Coronary artery (tissue), 2 donors: ENCODE measurements at places on chromosomes 6 and 20.

- DNase-seq: no peak
Observed at GRCh38 chr6:45554591-45554990, 176.9 kb upstream of the SUPT3H start.

GRCh38 chr6:53322188-53323029 lies 26.3 kb downstream of the ELOVL5 start:
- no peak for DNase-seq

DNA sequence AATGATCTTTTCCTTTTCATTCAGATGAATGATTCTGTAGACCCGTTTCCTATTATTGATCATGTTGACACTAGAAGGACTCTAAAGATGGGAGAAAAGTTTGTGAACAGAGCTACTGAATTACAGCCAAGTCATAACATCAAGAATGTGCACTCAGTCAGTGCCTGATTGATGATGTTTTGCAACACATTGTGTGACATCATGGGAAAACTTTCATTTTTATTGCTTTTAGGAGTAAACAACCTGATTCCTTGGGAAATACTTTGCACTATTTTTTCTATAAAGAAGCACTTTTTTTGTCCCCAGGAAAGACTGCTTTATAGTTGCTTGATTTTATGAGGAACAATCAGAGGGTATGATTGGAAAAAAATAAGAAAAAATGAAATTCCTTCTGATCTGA lies 383.8 kb upstream of the JAG1 start:
- DNase-seq: no peak

DNA sequence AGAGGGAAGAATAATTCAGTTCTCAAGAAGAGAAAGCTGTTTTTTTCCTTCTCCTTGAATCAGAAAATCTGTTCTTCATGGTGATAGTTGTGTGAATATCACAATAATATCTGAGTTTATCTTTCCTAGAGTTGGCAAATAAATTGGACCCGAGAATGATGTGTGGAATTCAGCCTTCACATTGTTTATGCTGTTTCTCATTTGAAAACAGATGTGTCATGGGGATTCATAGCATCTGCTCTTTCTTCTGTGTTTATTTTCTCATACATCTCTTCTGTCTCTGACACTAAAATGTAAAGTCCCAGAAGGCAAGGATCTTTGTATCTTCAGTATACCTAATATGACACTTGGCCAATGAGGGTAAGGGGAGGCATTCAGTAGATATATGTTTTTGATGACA lies 103.6 kb upstream of the SGK1 start:
- no peak for DNase-seq

DNA sequence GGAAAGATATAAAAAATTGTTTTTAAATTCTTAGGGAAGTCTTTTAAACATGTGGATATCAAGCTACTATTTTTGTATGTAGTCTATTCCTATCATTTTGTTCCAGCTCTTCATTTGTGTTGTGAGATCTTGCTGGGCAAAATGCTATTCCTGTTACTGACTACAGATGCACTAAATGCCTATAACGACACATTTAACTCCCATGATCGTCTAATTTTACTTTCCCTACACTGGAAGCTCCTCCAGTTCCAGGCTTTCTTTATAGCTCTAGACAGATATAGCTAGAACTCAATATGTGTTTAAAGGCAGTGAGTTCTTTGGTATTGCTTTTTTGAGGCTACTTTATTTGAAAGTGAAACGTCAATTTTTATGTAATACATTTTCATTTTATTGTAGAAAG lies 971.5 kb upstream of the CITED2 start:
- DNase-seq: no peak

- no peak for DNase-seq
Observed at GRCh38 chr20:33370291-33370690, 31.0 kb downstream of the CDK5RAP1 start.

DNA sequence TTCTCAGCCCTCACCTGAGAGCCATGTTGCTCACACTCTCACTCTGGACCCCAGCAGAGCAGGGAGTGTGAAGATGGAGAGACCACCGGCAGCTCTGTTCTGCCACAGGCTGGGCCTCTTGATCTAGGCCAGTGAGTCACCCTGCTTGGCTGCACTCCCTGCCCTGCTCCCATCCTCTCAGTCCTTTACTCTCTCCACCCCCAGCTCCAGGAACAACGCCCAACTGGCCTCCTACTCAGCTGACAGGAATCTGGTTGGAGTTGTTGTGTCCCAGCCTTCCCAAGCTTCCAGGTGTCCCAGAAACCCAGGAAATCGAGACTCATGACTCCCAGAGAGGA lies at the start of gene PSORS1C1:
Gene PSORS1C1 (plus strand): TSS at position 260 of the 338 bp plus-strand sequence. CDS start 14,833 bp downstream, outside the sequence.
- no peak for DNase-seq

DNA sequence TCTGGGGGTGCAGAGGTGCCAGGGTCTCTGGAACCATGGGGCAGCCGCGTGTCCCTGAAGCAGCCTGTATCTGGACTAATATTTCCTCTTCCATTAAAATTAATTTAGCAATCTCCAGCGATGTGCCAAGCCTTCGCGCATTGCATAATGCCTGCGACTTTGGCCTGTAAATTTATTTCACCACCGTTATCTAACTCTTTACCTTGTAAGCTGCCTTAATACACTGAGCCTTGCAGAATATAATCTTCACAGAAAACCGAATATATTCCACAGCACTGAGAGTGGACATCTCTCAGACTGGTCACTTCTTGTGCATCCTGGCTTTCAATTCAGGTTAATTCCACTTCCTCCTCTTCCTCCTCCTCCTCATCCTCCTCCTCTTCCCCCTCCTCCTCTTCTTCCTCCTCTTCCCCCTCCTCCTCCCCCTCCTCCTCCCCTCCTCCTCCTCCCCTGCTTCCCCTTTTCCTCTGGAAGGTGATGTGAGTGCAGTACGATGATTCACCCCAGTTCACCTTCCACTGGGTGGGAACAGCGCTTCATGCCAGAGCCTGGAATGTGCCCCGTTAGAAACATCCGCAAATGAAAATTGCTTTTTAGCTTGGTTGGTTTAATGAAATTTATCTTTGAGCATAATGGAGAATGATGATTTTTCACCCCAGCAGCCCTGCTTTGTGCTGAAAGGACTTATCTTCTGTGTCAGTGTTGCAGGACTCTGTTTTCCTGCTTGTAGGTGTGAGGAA lies 101.4 kb downstream of the CDH4 start:
- DNase-seq: no peak
